ENCODE measurements at places on chromosomes 11 and 22.

GRCh38 chr11:57031556-57031955, 42.8 kb downstream of the OR5AK2 start:
- H3K27ac ChIP-seq: no peak overlapping the region
- no peaks in the 10 kb centered on the region for H3K4me1 ChIP-seq
- H3K27me3 ChIP-seq: no peaks in the 10 kb centered on the region
- no peaks in the 10 kb centered on the region for H3K36me3 ChIP-seq
- H3K4me3 ChIP-seq: no peak overlapping the region

DNA sequence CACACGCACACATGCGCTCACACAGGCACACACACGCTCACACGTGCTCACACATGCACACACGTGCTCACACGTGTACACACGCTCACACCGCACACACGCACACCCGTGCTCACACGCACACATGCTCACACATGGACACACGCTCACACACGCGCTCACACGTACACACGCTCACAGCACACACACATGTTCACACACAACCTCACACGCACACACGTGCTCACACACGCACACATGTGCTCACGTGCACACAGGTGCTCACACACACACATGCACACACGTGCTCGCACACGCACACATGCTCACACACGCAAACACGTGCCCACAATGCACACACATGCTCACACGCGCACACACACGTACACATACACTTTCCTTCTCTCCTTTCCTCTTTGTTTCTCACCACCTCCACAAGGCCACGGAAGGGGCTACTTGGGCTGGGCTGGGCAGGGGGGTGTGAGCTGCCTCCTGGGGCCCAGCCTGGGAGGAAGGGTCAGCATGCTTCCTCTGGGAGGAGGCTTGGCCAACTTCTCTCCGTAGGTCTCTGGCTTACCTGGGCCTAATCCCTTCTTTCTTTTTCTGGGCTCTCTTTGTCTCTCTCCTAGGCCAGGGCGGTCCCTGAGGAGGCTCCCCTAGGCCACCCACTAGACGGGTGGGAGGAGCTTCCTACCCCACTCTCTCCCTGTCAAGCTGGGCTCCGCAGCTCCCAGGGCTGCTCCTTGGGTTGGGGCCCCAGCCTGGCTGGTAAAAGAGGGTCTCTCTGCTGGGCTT, 34.5 kb upstream of the PARVG start:
- H3K36me3 ChIP-seq: no peaks in the 10 kb centered on the region
- no peak for DNase-seq
- no peak overlapping the region for H3K4me3 ChIP-seq
- H3K27ac ChIP-seq: no peak overlapping the region

GRCh38 chr22:45285263-45286058, 712 bp downstream of the UPK3A start:
- no peaks in the 10 kb centered on the region for H3K36me3 ChIP-seq
- H3K4me1 ChIP-seq: peaks cover 6% of the 10 kb centered on the region
- peaks cover 27% of the 10 kb centered on the region for H3K27me3 ChIP-seq

DNA sequence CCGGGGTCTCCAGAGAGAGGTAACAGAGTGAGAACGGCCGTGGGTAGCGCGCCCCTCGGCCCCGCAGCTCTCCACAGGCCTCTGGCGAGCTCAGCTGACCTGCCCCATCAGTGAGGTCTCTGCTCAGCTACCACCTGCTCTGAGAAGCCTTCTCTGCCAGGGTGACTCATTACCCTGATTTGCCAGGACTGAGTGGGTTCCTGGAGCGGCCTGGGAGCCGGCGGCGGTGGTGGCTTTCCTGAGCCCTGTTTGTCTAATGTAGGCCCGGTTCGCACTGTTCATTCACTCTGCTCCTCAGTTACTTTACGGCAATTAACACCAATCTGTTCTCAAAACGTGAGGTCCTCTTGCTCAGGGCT, 351.0 kb upstream of the B3GAT1 start:
- no peaks in the 10 kb centered on the region for H3K27me3 ChIP-seq
- no peak overlapping the region for H3K4me3 ChIP-seq
- H3K4me1 ChIP-seq: no peaks in the 10 kb centered on the region
- H3K27ac ChIP-seq: no peak overlapping the region

DNA sequence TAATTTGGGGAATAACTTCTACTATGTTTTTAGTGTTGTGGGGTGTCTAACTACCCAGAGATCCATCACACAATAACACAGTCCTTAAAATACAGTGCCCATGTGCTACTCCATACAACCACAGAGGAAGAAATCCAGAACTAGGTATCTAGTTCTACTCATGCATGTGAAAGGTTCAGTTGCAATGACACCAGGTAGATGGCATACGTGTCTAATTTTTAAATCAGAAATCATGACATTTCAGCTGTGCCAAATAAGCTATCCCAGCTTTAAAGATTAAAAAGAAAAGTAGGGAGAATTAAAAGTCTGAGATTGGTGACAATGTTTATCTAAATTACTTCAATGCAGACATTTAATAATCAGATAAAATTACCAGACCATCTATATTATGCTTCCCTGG, 122.2 kb downstream of the CD44 start:
- H3K4me1 ChIP-seq: peaks cover 3% of the 10 kb centered on the region
- no peak overlapping the region for H3K4me3 ChIP-seq
- no peak for DNase-seq

DNA sequence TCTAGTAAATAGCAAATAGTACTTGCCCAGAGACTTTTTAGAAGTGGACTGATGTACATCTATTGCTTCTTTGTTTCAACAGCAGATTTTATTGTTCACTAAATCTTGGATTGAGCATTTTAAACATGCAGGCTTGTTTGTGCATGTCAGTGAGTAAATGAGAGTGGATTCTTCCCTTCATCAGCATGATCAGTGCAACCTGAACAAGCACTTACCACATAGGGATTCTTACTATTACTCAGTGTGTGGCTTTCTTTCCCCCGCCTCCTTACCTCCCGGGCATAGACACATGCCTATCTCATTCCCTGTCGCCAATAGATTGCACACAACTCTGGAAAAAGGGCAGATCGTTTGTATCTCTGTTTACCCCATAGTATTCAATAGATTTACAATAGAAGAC, 197.5 kb downstream of the C11orf87 start:
- H3K27ac ChIP-seq: no peak overlapping the region
- H3K36me3 ChIP-seq: no peaks in the 10 kb centered on the region

DNA sequence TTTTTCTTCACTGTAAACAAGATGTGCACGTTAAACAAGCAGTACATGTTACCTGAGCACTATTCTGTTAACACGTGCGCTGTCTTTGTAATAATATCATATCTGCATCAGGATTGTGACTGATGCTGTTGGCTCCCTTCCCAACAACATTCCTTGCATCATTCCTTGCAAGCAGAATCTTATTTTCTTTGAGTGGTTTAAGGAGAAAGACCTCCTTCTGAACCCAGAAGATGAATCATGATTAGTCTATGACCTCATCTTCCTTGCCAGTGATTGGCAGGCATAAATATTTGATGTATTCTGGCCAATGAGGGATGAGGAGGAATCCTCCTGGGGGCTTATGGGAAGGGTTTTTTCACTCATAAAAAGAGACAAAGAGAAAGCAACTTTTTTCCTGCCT, 46.2 kb downstream of the C11orf71 start:
- no peaks in the 10 kb centered on the region for H3K27me3 ChIP-seq
- no peak overlapping the region for H3K27ac ChIP-seq
- no peaks in the 10 kb centered on the region for H3K36me3 ChIP-seq
- peak; percentile 94 for DNase-seq

DNA sequence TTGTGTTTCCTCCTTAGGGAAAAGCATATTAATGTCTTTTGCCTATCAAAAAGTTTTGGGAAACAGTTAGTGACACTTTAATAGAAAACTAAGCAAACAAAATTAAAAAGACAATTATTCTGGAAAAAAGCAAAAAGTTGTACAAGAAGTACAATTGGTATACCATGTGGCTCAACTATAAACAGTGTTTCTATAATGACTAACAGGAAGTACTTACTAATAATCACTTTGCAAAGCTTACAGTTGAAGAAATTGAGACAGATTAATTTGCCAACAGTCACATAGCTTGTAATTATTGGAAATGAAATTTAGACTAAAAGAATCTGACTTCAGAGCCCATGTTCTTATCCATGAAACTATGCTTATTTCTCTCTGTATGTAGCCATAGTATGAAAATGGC, 24.7 kb downstream of the PPME1 start:
- no peak overlapping the region for H3K27ac ChIP-seq
- H3K4me1 ChIP-seq: no peaks in the 10 kb centered on the region
- peaks cover 6% of the 10 kb centered on the region for H3K36me3 ChIP-seq
- no peak overlapping the region for H3K4me3 ChIP-seq
- H3K27me3 ChIP-seq: no peaks in the 10 kb centered on the region

DNA sequence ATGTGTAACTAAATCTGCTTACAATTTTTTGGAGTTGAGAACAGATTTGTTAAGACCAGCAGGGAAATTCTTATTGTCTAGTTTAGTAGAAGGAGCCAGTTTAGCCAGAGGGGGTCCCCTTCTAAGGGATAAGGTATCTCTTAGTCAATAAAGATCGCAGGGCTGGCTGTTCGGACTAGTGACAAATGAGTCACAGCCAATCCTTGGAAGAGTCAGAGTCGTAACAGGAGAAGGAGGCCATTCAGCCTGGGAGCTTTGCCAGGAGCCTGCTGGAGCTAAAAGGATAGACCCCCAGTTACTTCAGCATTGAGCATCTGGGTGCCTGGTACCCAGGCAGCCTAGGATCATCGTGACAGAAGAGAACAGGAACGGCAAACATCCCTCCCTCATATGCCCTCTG, 191.6 kb upstream of the ARHGAP20 start:
- H3K36me3 ChIP-seq: no peaks in the 10 kb centered on the region
- no peak overlapping the region for H3K27ac ChIP-seq
- peaks cover 10% of the 10 kb centered on the region for H3K4me1 ChIP-seq
- peak; percentile 75 for DNase-seq
- H3K27me3 ChIP-seq: no peaks in the 10 kb centered on the region
- H3K4me3 ChIP-seq: no peak overlapping the region

GRCh38 chr22:22685586-22685985, 41.2 kb downstream of the GGTLC2 start:
- no peak overlapping the region for H3K4me3 ChIP-seq
- H3K27ac ChIP-seq: no peak overlapping the region
- DNase-seq: no peak
- no peaks in the 10 kb centered on the region for H3K36me3 ChIP-seq
- H3K4me1 ChIP-seq: peaks cover 32% of the 10 kb centered on the region

DNA sequence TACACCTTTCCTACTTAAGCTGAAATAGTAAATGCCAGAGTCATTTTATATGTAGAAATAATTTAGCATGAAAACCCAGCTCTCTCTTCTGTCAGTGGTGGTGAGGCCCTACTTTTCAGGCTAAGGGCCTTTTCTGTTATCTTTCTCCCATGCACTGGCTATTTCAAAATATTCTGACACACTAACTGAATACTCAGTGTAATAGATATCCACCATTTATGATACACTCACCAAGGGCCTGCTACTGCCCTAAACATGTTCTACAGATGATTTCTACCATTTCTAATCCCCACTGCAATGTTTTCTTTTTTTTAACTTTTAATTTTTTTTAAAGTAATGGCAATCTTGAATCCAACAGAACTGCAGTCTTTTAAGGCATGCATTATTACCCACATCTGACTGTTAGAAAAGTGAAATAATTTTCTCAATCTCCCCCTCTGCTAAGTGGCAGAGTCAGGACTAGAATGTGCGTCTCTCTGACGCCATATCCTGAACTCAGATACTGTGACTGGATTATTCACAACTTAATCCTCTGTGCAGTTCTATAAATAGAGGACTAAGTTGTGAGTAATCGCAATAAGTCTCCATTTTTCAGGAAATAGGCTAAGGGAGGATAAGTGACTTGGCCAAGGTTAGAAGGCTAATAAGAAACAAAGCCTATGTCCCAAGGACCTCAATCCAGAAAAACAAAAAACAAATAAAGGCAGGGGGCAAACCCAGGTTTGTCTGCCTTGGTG, 44.0 kb downstream of the GRAMD1B start:
- no peaks in the 10 kb centered on the region for H3K36me3 ChIP-seq
- no peaks in the 10 kb centered on the region for H3K27me3 ChIP-seq
- DNase-seq: peak; percentile 98
- peak overlapping the region; percentile 35 for H3K27ac ChIP-seq
- H3K4me1 ChIP-seq: peaks cover 16% of the 10 kb centered on the region

- DNase-seq: no peak
- H3K27me3 ChIP-seq: peaks cover 13% of the 10 kb centered on the region
- H3K4me3 ChIP-seq: no peak overlapping the region
- no peak overlapping the region for H3K27ac ChIP-seq
Observed at GRCh38 chr11:75264356-75264755, 23.8 kb downstream of the TPBGL start.

- DNase-seq: no peak
- no peaks in the 10 kb centered on the region for H3K36me3 ChIP-seq
- no peak overlapping the region for H3K4me3 ChIP-seq
Observed at GRCh38 chr11:44729063-44729462, 2.3 kb downstream of the TSPAN18 start.

DNA sequence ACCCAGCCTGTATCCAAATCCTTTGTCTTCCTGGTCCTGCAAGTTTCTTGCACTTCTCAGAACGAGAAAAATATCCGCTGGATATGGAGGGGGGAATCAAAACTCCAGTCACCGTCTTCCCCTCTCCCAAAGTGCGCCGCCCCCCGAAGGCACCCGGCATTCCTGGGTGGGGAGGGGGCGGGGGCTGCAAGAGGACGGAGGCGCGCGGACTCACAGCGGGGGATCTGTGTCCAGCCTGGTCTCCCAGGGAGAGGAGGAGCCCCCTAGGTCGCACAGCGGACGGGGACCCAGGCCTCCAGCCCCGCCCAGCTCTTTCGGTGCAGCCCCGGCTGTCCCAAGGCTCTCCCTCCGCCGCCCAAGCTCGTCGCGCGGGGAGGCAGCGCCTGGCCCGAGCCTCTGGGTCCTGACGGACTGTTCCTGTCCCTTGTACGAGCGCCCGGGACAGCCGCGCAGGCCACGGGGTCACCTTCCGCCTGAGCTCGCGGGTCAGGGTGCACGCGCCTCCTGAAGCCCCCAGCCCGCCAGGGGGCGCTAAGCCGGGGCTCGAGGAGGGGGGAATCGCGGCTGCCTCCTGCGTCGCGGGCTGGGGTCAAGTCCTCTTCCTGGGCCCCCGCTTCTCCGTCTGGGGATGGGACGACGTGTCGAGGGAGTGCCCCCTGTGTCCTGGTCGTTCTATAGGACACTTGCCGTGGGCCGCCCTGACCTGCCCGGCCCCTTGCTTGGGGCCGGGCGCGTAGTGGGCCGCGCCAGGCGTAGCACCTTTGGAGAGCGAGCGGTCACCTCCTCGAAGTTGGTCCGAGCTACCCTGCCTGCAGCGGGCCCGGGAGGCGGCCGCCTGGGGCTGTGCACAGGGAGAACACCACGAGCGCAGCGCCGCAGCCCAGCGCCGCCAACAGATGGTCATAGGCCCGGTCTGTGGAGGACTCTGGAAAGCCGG, 2.4 kb upstream of the WNT11 start:
- peaks cover 86% of the 10 kb centered on the region for H3K27me3 ChIP-seq
- peak overlapping the region; percentile 36 for H3K4me3 ChIP-seq
- no peaks in the 10 kb centered on the region for H3K36me3 ChIP-seq
- peak; percentile 12 for DNase-seq
